Activated naive CD4-positive, alpha-beta T cell treated with anti-CD3 and anti-CD28 coated beads, Interleukin-2, amount 50 U/mL, for 72 hours (primary cell): ENCODE measurements at places on chromosomes 13 and 19. TPM values are rescaled to one million over a fixed set of nuclear protein-coding genes. Genes with fewer than 3 reads are reported as not detected.

The PDE4A gene
- total RNA-seq, result 5.0 TPM

The OLFM4 gene
- total RNA-seq, result not detected

The FAM124A gene
- total RNA-seq, result 0.35 TPM

The PDX1 gene
- not detected for total RNA-seq

The KLF2 gene
- total RNA-seq, result 0.57 TPM

The NDUFB7 gene
- 111 TPM for total RNA-seq

The ZNF324 gene
- total RNA-seq, result 6.4 TPM

The TUBA3C gene
- not detected for total RNA-seq

The PRDX2 gene
- 317 TPM for total RNA-seq

The CDX2 gene
- not detected for total RNA-seq

The CGB1 gene
- total RNA-seq, result not detected

The FIZ1 gene
- 12.3 TPM for total RNA-seq

The PALM3 gene
- total RNA-seq, result not detected

The PEAK3 gene
- not detected for total RNA-seq

The CCDC169 gene
- total RNA-seq, result 0.46 TPM

The APBA3 gene
- 61.7 TPM for total RNA-seq

The SIGLEC5 gene
- not detected for total RNA-seq

The NLRP9 gene
- total RNA-seq, result 0.09 TPM

The PNMA8A gene
- not detected for total RNA-seq

The C13orf42 gene
- not detected for total RNA-seq

The ZNF284 gene
- 2.3 TPM for total RNA-seq

The SLITRK5 gene
- total RNA-seq, result not detected

The NLRP5 gene
- not detected for total RNA-seq

The CEACAM19 gene
- 2.2 TPM for total RNA-seq

The PSMC4 gene
- 93.6 TPM for total RNA-seq

The SLC35E1 gene
- 39.5 TPM for total RNA-seq

The FOSB gene
- total RNA-seq, result 37.6 TPM

The ZIC2 gene
- total RNA-seq, result not detected

The PROZ gene
- not detected for total RNA-seq

The ZNF112 gene
- not detected for total RNA-seq

The ZNF473 gene
- total RNA-seq, result 15.8 TPM

The STAP2 gene
- 22.3 TPM for total RNA-seq

The CBY2 gene
- not detected for total RNA-seq

The RFPL4AL1 gene
- total RNA-seq, result not detected

The STOML3 gene
- total RNA-seq, result not detected

The SYT3 gene
- 0.23 TPM for total RNA-seq

The ZNF615 gene
- 9.9 TPM for total RNA-seq

The GAPDHS gene
- total RNA-seq, result not detected

The KCNC3 gene
- 24.1 TPM for total RNA-seq

The FPR2 gene
- not detected for total RNA-seq

The SMAD9 gene
- total RNA-seq, result not detected

The HSD17B14 gene
- 1.3 TPM for total RNA-seq

The DMKN gene
- 0.46 TPM for total RNA-seq

The PBX4 gene
- 37.3 TPM for total RNA-seq

The ZNF571 gene
- total RNA-seq, result 5.0 TPM

The ATP8A2 gene
- 0.33 TPM for total RNA-seq

The PGPEP1 gene
- total RNA-seq, result 47.2 TPM
